ENCODE measurements at places on chromosomes 12 and 14.

- no peak for DNase-seq
Measured at GRCh38 chr14:72824051-72824450, 69.8 kb downstream of the DPF3 start.

GRCh38 chr14:95330591-95331370 lies 11.1 kb upstream of the CLMN start:
- no peak for DNase-seq

GRCh38 chr12:34389378-34390170 lies 367.3 kb downstream of the ALG10 start:
- DNase-seq = no peak

DNA sequence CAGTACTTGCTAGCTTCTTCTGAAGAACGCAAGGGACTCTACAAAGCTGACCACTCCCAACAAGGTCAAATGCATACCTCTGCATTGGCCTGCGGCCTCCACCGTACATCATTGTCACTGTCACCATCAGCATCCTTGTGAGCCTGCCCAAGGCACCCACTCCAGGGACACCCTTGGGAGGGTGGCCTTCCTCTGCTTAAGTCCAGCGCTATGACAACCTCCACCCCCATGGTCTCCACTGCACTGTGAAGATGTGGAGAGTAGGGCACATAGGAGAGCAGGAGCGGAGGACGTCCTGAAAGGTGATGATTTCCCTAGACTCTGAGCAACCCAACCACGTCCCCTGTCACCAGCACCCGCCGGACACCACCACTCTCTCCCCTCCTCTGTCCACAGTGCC lies 252.8 kb downstream of the ALG10 start:
- no peak for DNase-seq

- DNase-seq = no peak
Measured at GRCh38 chr12:64027311-64027710, 182.8 kb downstream of the SRGAP1 start.

- DNase-seq = no peak
Measured at GRCh38 chr14:61266436-61266835, 14.7 kb downstream of the TMEM30B start.

- no peak for DNase-seq
Measured at GRCh38 chr12:129687731-129688130, 216.1 kb downstream of the TMEM132D start.

DNA sequence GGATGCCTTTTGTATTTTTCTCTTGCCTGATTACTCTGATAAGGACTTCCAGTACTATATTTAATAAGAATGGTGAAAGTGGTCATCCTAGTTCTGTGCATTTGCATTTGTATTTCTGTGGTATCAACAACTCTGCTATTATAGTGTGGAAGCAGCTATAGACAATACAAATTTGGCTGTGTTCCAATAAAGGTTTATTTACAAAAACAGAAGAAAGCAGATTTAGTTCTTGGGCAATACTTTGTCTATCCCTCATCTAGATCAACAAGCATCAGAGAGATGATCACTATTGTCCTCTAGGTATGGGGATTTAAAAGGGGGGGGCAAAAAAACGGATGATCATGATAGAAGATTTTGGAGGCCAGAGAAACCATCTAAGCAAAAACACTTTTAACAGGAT lies 19.1 kb upstream of the BTG1 start:
- no peak for DNase-seq

Measured in T-cell (primary cell).